ENCODE measurements at places on chromosomes 16 and 17. TPM values are rescaled to one million over a fixed set of nuclear protein-coding genes. Genes with fewer than 3 reads are reported as not detected.
A peak's percentile ranks its signal among the peaks of the same experiment; 100 is the strongest.

DNA sequence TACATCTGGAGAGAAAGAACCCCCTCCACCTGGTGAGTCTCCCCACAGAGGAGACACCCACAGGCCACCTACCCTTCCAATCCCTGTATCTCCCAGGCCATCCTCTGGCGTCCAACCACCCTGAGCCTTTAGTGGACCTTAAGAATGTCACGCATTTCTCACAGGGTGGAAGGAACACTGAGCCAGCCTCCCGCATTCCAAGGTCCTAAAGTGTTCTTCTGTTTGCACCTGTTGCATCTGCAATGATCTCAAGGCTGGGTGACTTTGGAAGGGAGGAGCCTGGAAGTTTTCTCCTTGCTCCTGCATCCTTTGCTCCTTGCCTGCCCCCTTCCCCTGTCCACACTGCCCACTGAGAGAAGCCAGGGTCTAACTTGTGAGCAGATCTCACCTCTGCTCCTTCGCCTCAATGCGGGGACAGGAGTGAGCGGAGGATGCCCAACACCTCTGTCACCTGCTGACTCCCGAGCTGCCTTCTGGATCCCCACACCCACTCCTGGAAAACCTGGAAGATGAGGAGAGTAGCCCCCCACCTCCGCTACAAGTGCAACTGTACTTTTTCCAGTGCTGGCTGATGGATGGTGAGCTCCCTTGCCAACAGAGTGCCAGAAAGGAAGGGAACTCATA lies 3.7 kb downstream of the CHST5 start:
- H3K27ac ChIP-seq: no peak overlapping the region
- H3K27me3 ChIP-seq: peaks cover 13% of the 10 kb centered on the region
- no peaks in the 10 kb centered on the region for H3K36me3 ChIP-seq
- H3K4me3 ChIP-seq: no peak overlapping the region

- H3K36me3 ChIP-seq: no peaks in the 10 kb centered on the region
- no peak within 1 kb of the TSS for H3K27ac ChIP-seq
- DNase-seq: no peak
- peaks cover 39% of the 10 kb centered on the region for H3K27me3 ChIP-seq
- H3K4me3 ChIP-seq: peak within 1 kb of the TSS; percentile 32
These were observed at the start of gene KREMEN2 for GRCh38 chr16:2963723-2964474. Gene KREMEN2 (plus strand): TSS chr16:2964275. CDS start chr16:2964521, 246 bp downstream.

NT5M gene
- total RNA-seq: 0.20 TPM

CHAD gene
- total RNA-seq: not detected

DNA sequence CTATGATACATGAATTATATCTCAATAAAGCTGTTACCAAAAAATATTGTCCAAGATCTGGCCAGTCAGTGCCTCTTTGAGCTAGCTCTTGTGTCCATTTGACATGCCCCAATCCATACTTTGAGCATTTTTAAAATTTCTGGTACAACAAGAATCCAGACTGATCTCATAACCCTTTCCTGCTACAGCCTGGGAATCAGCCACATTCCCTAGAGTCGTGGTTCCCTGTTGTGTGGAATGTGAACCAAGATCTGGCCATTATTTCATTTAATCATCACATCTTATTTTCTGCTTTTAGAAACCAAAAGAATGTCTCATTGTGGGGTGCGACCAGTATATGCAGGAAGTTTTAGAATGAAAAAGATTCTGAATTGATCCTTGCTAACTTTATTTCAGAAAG lies 34.3 kb upstream of the RPRML start:
- no peaks in the 10 kb centered on the region for H3K36me3 ChIP-seq
- peaks cover 12% of the 10 kb centered on the region for H3K4me1 ChIP-seq
- peaks cover 1% of the 10 kb centered on the region for H3K27me3 ChIP-seq
- no peak overlapping the region for H3K27ac ChIP-seq
- H3K4me3 ChIP-seq: no peak overlapping the region
- DNase-seq: no peak

Data from HFFc6 (cell line).